ENCODE measurements at places on chromosomes 13 and 19.

DNA sequence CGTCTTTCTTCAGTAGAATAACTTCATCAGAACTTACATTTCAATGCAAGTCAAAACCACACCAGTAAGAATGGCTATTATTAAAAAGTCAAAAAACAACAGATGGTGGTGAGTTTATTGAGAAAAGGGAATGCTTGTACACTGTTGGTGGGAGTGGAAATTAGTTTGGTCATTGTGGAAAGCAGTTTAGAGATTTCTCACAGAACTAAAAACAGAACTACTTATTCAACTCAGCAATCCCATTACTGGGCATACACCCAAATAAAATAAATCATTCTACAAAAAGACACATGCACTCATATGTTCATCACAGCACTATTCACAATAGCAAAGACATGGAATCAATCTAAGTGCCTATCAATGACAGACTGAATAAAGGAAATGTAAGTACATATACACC lies 231.2 kb downstream of the NHLRC3 start:
- DNase-seq = no peak

DNA sequence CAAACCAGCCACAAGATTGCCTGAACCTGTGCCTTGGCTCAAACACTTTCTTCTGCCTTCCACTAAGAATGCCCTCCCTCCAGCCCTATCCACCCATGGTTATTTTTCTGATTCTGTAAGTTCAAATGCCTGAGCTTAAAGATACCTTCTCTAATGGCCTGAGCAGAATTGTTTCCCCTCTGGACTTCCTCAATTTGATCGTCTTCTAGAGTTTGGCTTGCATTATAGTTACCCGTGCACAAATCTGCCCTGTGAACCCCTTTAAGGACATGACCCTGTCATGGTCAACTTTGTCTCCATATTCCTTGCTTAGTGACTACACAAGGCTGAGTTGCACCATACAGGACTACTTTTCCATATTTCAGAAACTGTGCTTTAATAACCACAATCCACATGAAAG lies 481.0 kb downstream of the FOXO1 start:
- no peak for DNase-seq

DNA sequence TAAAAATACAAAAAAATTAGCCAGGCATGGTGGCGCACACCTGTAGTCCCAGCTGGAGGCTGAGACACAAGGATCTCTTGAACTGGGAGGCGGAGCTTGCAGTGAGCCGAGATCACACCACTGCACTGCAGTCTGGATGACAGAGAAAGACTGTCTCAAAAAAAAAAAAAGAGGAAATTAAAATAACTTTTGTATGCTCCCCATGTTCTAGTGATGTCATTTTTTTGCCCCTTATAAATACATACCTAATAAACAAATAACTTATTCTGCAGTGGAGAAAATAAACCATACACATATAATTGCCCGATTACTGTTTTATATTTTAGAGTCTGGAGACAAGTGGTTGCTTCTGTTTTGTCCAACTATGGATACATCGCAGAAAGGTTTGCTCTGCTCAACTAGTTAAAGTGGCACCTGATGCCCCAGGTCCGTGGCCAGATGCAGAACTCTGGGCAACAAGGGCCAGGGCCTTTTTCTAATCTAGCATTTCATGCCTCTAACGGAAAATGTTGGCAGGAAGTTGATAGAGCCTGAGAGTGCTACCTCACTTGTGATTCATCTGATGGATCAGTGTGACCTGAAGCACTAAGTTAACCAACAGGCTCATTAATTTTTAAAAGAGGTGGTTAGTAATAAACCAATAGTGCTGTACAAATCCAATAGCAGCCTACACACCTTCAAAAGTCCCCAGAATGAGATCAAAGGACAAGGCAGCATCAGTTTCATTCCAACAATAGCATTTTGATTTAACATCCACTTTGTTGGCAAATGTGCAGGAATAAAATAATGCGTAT lies 18.8 kb downstream of the UBE2L5 start:
- DNase-seq = peak; percentile 36

DNA sequence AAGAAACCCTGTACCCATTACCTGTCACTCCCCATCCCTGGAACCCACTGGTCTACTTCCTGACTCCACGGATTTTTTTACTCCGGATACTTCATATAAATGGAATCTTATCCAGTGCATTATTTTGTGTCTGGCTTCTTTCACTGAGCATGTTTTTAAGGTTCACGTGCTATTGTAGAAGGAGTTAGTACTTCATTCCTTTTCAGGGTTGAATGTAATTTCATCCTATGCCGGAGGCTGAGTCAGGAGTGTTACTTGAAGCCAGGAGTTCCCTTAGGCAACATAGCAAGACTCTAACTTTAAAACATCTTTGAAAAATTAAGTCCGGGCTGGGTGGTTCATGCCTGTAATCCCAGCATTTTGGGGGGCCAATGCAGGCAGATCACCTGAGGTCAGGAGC lies 17.9 kb upstream of the ELAVL1 start:
- DNase-seq = no peak
